ENCODE measurements at places on chromosomes 1 and 21.
A peak's percentile ranks its signal among the peaks of the same experiment; 100 is the strongest.

GRCh38 chr1:230010603-230011332, 56.3 kb upstream of the GALNT2 start:
- DNase-seq: no peak

- DNase-seq: no peak
These were observed 53.5 kb upstream of the MTF2 start for GRCh38 chr1:93025572-93025971.

GRCh38 chr21:35190201-35190701, 141.1 kb upstream of the RUNX1 start:
- no peak for DNase-seq

- DNase-seq: no peak
These were observed 1349.0 kb upstream of the B3GALT2 start for GRCh38 chr1:194535369-194535768.

- no peak for DNase-seq
These were observed 41.2 kb downstream of the CNST start for GRCh38 chr1:246607462-246607861.

DNA sequence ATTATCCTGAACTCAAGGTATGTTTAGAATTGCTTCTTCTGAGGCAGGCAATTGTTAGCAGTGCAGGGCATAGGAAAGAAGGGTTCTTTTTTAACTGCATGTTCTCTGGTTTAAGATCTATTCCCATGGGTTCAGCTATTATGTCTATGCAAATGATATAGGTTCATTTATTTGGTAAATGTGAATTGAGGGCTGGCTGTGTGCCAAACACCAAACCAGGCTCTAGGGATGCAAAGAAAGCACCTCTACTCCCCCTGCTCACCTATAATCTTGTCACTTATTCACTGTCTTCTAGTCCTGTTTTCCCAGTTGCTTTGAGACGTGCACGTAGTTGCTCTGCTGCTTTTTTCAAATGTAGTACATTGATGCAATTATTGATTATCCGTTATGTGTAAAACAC, 691 bp upstream of the KIFAP3 start:
- DNase-seq: no peak

DNA sequence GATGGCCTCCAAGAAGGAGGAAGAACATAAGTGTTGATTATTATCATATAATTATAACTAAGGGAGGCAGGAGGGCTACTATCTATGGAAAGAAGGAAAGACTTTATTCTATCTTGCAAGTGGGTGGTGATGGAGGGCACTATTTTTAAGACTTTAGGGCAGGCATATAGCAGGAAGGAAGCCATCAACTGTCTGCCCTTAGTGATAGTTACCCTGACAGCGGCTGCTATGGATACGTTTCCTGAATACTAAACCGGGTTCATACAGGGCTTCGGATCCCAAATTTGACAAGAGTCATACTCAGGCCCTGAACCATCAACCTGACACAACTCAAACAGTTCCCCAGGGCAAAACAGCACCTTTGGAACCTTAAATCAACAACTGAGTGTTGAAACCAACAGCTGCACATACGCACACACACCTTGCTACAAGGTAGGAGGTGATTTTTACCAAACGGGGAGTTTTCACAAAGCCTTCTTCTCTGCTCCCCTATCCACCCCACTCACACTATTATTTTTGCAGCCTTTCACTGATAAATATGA, 397.2 kb downstream of the OMA1 start:
- no peak for DNase-seq

DNA sequence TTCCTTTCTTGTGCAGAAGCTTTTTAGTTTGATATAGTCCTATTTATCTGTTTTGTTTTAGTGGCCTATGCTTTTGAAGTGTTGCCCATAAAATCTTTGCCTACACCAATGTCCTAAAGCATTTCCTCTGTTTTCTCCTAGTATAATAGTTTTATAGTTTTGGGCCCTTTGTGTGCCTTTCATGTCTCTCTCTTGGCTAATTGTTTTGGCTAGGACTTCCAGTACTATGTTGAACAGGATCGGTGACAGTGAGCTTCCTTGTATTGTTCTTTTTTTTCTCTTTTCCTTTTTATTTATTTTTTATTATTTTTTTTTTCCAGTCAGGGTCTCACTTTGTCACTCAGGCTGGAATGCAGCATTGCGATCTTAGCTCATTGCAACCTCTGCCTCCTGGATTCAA, 47.0 kb upstream of the WARS2 start:
- no peak for DNase-seq

GRCh38 chr1:152739841-152740240, 18.0 kb upstream of the KPRP start:
- no peak for DNase-seq

GRCh38 chr1:167720965-167721616, 691 bp upstream of the MPZL1 start:
- no peak for DNase-seq

DNA sequence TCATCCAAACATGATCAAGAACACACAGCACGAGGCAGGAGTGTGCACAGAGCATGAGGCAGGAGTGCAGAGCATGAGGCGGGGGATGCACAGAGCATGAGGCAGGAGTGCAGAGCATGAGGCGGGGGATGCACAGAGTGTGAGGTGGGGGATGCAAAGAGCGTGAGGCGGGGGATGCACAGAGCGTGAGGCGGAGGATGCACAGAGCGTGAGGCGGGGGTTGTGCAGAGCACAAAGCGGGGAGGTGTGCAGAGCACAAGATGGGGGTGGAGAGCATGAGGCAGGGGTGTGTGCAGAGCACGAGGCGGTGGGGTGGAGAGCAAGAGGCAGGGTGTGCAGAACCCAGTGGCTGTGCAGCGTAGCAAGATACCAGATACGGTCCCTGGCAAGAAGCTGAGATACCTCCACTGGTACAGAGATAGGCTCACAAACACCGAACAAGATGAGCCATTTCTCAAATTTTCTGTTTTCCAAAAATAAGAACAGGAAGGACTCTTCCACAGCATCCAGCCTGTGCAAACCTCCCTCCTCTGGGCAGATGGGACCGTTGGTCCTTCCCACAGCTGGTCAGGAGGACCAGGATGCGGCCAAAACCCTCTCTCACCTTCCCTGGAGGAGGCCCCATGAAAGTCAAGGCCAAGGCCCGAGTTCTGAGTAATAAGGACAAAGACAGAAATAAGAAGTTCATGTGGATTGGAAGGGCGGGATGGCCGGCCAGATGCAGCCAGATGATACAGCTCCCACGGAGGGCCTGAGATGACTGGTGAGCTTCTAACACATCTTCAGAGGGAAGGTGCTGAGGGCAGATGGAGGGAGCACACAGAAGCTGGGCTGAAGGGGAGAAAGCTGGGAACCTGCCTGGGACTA, 12.0 kb downstream of the SPATC1L start:
- no peak for DNase-seq

GRCh38 chr1:112508278-112509004, at the start of gene WNT2B:
Gene WNT2B, plus strand, starts transcription at chr1:112508965. Its CDS starts 298 bp downstream, at chr1:112509263.
- DNase-seq: peak; percentile 75

DNA sequence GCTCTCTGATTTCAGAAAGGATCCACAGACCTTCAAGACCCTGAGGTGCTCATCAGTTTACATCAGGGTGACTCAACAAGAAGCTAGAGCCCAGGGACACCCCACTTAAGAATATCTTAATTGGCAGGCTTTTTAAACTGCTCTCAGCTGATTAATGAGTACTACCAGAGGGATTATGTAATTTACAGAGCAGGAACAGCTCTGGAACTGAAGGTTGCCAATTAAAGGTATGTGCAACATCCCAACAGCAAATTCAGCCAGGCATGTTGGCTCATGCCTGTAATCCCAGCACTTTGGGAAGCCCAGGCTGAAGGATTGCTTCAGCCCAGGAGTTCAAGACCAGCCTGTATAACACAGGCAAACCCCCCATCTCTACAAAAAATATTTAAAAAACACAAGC, 295.7 kb downstream of the SETD4 start:
- no peak for DNase-seq

- no peak for DNase-seq
These were observed 13.3 kb downstream of the MFAP2 start for GRCh38 chr1:16967095-16967575.

- DNase-seq: no peak
These were observed 218.3 kb upstream of the HOOK1 start for GRCh38 chr1:59596432-59596831.

DNA sequence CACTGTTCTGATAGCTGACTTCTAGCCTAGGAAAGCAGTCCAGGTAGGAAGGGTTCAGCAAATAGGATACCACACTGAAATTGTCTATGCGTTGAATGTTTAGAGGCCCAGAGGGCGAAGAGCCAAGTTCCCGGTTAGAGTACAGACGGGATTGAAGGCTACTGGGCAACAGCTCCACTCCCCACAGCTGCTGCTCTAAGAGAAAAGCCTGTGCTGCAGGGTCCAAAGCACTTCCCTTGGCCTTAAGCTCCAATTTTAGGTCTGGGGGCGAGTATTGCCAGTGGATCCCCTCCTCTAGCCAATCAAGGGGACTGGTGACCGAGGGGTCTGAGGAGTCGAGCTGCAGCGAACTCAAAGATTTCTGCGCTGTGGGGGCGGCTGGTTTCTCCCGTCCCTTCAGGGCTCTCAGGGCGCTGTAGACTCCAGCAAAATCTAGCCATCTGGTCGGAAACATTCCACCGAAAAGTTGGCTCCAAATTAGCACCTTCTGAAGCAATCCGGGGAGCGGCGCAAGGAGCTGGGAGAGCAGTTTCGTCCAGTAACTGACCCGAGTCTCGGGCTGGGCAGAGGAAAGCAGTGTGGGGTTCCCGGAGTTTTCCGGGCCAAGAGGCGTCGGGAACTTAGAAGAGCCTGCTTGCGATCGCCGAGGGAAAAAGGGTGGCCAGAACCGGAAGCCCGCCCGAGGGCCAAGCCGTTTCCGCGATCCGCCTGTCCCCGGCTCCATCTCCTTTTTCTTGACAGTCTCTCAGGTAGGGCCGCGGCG, 748 bp downstream of the PPP1R15B start:
- peak; percentile 30 for DNase-seq

DNA sequence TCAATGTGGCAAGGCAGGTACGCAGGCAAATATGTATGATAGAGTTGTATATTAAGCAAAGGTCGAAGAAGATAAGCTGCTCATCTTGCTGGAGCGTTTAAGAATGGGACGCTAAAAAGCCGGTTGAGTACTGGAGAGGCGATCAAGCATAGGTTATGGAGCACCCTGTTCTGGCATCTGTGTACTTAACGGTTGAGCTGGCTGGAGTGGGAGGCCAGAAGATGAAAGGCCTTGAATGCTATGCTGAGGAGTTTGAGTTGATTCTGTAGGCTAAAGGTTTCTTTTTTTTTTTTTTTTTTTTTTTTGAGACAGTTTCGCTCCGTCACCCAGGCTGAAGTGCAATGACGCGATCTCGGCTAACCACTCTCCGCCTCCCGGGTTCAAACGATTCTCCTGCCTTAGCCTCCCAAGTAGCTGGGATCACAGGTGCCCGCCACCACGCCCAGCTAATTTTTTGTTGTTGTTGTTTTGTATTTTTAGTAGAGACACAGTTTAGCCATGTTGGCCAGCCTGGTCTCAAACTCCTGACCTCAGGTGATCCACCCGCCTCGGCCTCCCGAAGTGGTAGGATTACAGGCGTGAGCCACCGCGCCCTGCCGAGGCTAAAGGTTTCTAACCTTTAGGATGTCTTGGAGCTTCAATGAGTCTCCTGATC, 850 bp upstream of the KHDC4 start:
- DNase-seq: no peak

DNA sequence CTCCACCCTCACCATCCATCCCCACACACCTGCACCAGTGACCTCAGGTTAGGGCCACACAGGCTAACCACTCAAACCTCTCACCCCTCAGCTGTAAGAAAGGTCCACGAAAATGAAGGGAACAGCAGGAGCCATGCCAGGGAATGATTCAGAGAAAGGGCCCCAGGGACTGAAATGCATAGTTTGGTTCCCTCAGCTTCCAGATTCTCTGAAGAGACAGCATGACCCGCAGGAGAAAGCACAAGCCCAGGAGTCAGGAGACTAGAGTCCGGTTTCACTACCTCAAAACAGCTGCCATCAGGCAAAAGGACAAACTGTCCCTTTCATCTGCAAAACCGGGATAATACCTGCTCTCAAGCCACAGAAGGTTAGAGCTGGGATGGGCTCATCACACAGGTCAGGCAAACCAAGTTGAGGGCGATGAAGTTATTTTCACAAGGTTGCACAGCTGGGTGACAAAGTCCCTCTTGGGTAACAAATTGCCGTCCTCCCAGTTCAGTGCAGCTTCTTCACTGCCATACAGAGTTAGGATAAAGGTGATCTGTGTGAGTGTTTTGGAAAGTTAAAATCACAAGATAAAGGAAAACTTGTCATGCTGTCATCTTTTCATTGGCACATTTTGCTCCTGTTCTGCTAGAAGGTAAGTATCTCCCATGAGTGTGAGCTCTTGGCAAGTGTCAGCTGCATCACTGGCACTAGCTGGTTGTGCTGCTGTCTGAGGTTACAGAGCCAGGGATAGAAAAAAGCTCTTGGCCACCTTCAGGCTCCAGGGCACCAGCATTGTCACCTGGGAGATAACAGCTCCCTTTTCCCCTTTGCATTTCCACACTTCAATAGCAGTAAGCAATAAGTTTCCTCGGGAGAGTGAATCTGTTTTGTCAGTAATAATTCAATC, 120.4 kb downstream of the KCNH1 start:
- no peak for DNase-seq

DNA sequence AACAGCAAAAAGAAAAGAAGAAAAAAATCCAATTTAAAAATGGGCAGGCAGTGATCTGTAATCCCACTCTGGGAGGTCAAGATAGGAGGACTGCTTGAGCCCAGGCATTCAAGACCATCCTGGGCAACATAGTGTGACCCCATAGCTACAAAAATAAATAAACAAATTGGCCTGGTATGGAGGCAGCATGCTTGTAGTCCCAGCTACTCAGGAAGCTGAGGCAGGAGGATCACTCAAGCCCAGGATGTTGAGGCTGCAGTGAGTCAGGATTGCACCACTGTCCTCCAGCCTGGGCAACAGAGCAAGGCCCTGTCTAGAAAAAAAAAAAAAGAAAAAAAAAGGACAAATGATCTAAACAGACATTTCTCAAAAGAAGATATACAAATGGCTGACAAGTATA, 99.6 kb downstream of the EIF4G3 start:
- no peak for DNase-seq
